ENCODE measurements at places on chromosomes 5 and 9. TPM values are rescaled to one million over a fixed set of nuclear protein-coding genes. Genes with fewer than 3 reads are reported as not detected.

- peaks cover 28% of the 10 kb centered on the region for H3K4me1 ChIP-seq
- no peak overlapping the region for H3K27ac ChIP-seq
- DNase-seq = no peak
- no peaks in the 10 kb centered on the region for H3K36me3 ChIP-seq
Measured at GRCh38 chr9:133425049-133425632, 3.0 kb downstream of the ADAMTS13 start.

IFNB1 gene
- total RNA-seq = not detected

SLC25A48 gene
- total RNA-seq = not detected

DNA sequence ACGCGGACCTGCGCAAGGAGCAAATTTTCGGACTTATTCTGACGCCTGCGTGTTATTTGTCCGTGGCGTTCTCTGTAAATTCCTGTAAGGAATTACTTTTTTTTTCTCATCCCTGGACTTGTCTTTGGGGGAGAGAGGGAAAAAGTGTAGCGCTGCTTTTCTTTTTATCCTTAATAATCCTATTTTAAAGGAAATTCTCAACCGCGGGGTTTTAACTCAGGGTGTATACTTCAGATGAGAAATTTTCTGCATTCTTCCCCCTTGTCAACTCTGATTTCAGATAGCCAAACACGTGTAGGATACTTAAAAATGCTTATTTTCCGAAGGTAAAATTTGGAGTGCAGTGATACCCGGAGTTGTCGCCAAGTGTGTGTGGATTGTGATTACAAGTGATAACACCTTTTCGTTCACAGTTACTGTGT lies 853 bp downstream of the DCP2 start:
- no peak for DNase-seq
- H3K4me3 ChIP-seq = peak overlapping the region; percentile 100
- H3K36me3 ChIP-seq = peaks cover 25% of the 10 kb centered on the region
- H3K27me3 ChIP-seq = no peaks in the 10 kb centered on the region
- H3K4me1 ChIP-seq = peaks cover 54% of the 10 kb centered on the region

NMUR2 gene
- not detected for total RNA-seq

Data from activated B cell treated with CpG ODN at 0.5 μM for 24 hours (primary cell).